ENCODE measurements at places on chromosomes 1 and 21. TPM values are rescaled to one million over a fixed set of nuclear protein-coding genes. Genes with fewer than 3 reads are reported as not detected.

The AJAP1 gene
- total RNA-seq = under 0.01 TPM

The OR2L2 gene
- total RNA-seq = not detected

The ESRRG gene
- total RNA-seq = 0.56 TPM

The VN1R5 gene
- total RNA-seq = not detected

The TNFSF18 gene
- 0.28 TPM for total RNA-seq

The FCRL1 gene
- total RNA-seq = not detected

The EPS15 gene
- 47.5 TPM for total RNA-seq

The BEND5 gene
- 1.1 TPM for total RNA-seq

The FCRL4 gene
- total RNA-seq = not detected

The SLC22A15 gene
- under 0.01 TPM for total RNA-seq

Measured in IMR-90 (cell line).